ENCODE measurements at places on chromosomes 5 and 9.

GRCh38 chr9:135085830-135086546, 1.5 kb upstream of the OLFM1 start:
- peak; percentile 94 for DNase-seq

GRCh38 chr5:160183075-160183474, 46.2 kb upstream of the FABP6 start:
- no peak for DNase-seq

DNA sequence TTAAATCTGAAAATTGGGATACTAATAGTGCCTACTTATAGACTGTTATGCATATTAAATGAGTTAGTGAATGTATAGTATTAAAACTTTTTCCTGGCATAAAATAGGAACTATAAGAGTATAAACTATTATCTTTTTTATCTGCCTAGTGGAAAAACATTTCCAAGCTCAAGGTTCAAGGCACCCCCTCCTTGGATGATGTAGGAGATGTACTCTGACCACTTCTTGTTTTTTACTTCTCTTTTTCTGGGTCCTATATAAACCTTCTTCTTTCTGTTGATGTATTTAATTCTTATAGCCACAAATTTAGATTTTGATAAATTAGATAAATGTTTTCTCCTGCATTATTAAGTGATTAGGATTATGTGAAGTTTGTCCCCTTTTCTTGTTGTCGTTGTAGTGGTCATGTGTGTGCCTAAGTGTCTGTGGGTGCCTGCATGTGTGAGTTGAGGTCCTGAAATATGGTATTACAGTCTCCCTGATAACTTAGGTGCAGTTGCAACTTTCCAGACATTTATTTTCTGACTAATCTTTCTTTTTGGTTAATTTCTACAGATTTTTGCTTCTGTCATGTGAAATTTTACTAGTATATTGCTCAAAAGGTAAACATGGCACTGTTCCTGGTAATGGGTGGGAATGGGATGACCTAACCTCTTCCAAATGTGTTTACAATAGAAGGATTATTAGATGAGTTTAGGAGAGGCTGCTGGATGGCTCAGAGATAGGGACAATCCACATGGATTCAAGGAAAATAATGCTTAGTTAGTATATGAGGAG, 160.8 kb upstream of the CDKN2B start:
- DNase-seq, result no peak

DNA sequence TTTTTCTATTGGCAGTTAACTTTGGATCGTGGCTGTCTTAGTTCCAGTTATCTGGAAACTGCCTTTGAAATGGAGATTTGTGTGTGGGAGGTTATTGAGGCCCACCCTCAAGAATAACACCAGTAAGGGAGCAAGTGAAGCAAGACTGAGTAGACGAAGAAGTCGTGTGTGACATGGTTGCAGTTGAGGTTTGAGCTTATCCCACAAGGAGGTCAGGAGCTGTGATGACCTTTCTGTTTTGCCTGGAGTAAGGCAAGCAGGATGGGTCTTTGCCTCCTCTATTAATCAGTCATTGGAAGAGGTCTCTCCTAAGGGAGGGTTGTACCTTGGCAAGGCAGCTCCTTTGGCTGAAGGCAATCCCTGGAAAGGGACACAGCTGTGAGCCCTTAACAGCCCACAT, 49.6 kb upstream of the CTXN3 start:
- no peak for DNase-seq

- peak; percentile 55 for DNase-seq
These were observed 530 bp downstream of the BBLN start for GRCh38 chr9:128160603-128160987.

DNA sequence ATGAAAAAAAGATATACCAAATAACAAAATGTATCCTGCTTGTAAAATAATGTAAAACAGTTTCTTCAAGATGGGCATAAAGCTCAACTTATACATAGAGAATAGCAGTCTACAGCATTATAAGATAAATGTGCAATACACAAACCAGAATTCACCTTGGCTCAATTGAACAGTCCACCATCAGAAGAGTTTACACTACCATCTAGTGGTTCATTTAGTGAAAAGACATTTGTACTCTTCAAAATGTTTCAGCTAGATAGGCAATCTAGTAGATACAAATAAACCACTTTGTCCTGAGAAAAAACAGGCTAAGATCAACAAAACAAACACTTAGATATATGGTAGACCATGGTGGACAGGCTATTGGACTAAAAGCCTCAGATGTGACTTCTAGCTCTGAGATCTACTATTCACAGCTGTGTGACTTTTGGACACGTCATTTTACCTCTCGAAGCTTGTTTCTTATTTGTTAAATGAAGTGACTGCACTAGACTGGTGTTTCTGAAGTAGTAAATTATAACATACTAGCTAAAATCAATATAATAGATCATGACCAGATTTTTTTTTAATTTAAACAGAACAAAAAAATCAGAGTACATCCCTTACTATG, 22.1 kb upstream of the TPD52L3 start:
- DNase-seq, result no peak

- no peak for DNase-seq
These were observed 386.1 kb downstream of the NTRK2 start for GRCh38 chr9:85055506-85056202.

- DNase-seq, result no peak
These were observed 103.5 kb downstream of the ANGPTL2 start for GRCh38 chr9:127018935-127019334.

GRCh38 chr9:109469646-109470358, 28.3 kb downstream of the PTPN3 start:
- DNase-seq, result peak; percentile 86
